ENCODE measurements at places on chromosomes 4 and X.

GRCh38 chr4:70802928-70803580 is 36.6 kb downstream of the GRSF1 start:
- no peak for DNase-seq

- no peak for DNase-seq
These were observed 77.5 kb downstream of the PHOX2B start for GRCh38 chr4:41670982-41671381.

DNA sequence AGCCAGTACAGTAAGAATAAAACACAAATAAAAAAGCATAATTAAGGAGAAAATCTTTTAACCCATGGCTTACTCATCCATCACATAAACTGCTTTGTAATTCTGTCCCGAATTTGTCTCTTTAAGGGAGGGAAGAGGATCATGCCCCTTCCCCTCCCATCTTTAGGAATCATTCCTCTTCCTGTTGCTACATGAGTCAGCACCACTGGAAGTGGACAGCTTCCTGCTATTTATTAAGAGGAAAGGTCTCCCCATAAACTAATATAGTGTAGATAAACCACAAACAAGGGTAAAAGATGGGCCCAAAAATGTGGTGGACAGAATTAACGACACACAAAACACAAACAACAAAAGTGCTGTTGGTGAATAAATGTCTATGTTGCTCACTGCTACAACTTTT is 75.8 kb downstream of the PPP3CA start:
- DNase-seq = no peak

- DNase-seq = no peak
These were observed 208.3 kb upstream of the LEF1 start for GRCh38 chr4:108377021-108377420.

DNA sequence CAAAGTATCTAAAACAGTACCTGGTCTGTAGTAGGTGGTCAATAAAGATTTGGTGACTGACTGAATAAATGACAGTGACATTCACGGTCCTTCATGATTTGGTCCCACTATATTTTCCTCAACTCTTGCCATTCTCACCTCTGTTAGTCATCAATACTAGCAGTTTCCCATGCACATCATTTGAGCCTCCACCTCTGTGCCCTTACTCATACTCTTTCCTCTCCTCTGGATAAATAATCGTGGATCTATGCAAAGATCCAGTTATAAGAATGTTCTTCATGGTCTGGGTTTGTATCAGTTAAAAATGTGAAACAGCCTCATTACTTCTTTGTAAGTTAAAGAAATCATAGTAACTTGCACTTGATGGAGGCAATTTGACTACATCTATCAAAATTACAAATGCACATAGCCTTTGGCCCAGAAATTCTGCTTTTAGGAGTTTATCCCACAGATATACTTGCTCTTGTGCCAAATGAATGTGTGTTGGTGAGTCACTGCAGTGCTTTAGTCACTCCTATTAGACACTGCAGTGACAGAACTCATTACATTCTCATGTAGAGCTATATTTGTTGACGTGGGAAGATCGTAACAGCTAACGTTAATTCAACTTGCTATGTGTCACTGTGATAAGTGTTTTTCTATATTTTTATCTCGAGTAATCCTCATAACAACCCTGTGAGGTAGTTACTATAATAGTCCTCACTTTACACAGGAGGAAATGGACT is 121.9 kb upstream of the SMIM10 start:
- DNase-seq = no peak

DNA sequence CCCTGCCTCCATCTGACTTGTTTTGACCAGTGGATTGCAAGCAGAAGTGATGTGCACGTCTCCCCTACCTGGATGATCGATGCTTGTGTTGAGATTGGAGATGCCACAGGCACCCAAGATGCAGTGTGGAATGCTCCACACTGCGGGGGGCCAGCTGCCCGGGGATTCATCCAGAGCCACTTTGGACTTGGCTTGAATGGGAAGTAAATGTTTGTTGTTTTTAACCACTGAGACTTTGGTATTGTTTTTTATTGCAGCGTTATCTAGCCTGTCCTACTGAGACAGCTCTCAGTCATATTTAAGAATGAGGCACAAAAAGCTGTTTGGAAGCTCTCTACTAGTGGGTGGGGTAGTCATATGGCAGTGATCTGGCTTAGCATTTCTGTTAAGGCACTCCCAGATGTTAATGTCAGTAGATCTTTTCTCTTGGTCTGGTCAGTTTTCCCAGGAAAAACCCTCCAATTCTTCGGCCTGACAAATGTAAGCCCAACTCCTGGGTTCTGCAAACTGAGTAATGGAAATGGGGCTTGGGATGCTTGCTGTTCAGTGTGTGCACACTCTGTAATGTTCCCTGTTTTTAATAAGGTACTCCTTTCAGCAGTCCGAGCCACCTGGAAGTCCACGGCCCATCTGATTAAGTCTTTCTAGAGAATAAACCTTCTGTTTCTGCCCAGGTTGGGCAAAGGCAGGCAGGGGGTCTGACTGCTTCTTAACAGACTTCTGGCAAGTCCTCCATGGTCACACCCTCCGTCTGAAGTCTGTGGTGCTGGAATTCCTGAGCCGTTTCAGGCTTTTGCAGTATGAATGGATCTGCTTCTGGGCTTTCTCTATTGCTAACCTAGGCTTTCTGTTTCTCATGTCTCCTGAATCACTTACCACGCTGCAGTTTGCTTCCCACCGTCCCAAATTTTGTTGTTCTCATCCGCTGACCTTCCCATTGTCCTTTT is 74.8 kb downstream of the WWC2 start:
- no peak for DNase-seq

DNA sequence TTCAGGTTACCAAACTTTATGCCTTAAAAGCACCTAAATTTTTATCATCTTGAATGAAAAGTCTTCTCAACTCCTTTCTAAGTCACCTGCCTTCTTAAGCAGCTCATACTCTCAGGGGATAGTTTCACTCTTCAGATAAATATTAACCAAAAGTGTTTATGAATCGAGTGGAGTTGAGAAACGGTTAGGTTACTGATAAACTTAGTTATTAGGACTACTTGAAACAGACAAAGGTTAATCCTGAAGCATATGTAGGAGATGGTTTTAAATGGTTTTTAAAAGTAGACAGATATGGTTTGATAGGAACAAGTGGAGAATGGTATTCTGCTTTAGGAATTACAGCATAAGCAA is 32.8 kb downstream of the CLDN22 start:
- no peak for DNase-seq

DNA sequence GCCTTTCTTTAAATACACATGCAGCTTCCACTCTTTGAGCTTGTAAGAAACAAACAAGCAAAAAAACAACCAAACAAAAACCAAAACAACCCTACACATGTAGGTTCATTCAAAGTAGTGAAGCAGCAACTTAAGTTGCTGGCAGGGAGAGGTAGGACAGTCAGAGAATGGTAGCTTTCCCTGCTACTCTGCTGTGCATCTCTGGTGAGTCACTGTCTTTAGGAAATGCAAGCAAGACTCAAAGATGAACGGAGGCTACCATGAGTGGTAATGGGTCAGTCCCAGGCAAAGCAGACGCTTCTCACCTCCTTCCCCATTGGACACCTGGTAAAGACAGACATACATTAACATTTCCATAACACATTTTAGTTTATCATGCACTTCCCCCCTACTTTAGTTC is 43.2 kb downstream of the PGRMC2 start:
- DNase-seq = no peak

DNA sequence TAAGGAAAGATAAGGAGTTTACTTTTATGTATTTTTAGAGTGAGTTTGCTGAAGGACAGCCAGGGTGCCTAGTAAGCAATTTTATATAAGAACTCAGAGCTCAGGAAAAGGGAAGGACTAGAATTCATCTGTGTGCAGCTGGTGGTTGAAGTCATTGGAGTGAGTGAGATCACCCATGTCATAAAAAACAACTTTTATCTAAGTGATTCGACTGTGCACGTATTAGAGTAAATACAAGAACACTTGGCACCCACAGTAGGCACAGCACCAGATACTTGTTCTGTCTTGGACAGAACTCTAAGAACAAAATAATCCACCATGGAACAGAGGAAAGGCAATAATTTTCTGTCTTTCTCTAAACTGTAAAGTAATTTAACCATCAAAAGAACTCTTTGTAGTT is 31.6 kb downstream of the SYNPO2 start:
- no peak for DNase-seq

GRCh38 chr4:162461952-162462351 is 298.2 kb upstream of the FSTL5 start:
- no peak for DNase-seq

Measured in T-helper 17 cell (primary cell).